Small intestine (tissue), 16 donors: ENCODE measurements at places on chromosomes 3 and 15.

DNA sequence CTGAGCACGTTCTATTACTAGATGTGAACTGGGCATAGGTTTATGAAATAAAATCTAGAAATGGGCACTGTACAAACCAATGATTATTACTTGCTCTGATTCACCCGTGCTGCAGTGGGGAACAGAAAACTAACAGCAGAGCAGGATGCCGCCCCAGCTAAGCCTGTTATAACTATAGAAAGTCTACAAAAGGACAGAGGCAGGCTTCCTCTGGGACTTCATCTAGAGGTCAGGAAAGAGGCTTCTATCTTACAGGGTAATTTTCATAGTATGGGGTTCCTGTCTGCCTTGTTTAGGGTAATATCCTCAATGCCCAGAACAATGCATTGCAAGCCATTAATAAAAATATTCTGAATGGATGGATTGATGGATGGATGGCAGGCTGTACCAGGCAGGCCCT is 177.0 kb upstream of the TBL1XR1 start:
- no peak for DNase-seq

DNA sequence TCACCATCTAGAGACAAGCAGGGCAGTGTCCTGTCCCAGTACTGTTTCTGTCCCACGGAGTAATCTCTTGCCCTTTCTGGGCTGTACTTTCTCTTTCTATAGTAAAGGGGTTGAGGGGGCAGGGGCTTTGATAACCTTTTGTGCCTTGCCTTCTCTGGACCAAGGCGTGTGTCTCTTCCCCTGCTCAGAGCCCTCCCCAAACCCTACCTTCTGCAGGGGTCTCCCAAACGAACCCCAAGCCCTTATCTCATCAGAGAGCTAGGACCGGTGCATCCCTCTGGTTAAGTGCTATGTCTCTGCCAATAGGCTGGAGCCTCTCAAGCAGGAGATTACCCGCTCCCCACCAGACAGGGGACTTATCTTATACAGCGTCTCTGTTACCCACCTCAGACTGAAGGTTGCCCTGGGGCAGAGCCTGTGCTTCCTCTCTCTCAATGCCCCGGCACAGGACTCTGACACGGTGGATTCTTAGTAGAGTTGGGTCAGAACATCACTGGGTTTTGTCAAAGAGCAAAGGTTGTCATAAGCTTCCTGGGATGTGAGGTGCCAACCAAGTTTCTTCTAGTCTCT is 2.9 kb downstream of the PLEKHO2 start:
- DNase-seq: no peak

- DNase-seq: no peak
These were observed 53.4 kb downstream of the DENND4A start for GRCh38 chr15:65738649-65739048.

DNA sequence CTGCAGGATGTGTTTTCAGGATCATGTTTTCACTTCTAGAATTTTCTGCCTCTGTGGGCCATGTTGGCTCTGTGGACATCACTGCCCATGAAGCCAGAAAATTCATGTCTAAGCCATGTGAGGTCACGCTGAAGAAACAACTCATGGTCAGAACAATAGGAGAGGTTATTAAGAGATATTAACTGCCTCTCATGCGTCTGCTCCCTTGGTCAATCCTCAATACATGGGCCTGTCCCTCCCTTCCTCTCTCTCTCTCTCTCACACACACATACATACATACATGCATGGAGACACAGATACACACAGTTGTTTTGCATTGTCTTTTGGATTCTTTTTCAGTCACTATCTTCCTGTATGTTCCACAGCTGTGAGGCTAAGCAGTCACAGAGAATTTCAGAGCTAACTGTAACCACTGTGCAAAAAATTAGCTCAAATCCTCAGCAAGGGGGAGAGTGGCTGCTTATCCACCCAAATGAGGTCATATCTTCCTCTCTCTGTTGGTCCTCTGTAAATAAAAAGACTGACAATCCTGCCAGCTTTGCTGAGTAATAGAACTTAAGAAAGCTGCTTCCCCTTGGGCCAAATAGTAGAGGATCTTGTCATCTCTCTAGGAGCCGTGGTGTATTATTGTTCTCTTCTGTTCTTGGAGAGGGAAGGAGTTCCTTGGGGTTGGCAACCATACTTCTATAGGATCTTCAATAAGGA is 45.6 kb downstream of the LRTM1 start:
- no peak for DNase-seq

GRCh38 chr3:152301745-152302181 is 33.0 kb downstream of the MBNL1 start:
- no peak for DNase-seq

DNA sequence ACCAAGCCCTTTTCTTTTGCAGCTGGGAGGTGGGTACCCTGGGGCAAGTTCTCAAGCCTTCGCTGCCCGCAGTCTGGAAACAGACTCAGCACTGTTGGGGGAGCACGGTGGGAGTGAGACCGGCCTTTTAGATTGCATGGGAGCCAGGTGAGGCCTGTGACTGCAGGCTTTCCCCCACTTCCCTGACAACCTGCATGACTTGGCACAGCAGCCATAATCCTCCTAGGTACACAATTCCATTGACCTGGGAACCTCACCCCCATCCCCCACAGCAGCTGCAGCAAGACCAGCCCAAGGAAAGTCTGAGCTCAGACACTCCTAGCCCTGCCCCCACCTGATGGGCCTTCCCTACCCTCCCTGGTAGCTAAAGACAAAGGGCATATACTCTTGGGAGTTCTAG is 52.2 kb upstream of the CCDC80 start:
- no peak for DNase-seq

- DNase-seq: no peak
These were observed 809 bp downstream of the CRTAP start for GRCh38 chr3:33114622-33115023.

- no peak for DNase-seq
These were observed 24.7 kb upstream of the OR5K4 start for GRCh38 chr3:98328933-98329332.

DNA sequence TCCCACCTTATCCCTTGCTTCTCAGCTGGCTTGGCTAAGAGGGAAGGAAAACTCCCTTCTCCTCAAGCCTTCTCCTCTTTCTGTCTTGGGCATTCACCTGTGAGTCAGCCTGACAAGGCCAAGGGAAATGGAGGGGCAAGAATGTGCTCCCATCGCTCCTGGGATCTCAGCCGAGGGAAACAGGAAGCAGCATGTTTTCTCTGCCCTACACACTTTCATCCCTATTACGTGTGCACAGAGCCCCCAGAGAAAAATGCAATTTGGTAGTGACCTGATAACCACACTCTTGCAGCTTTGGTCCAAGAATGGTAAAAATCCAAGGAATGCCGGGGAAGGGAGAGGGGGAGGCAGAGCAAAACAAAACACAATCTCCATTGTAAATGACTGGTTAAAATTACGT is 32.9 kb upstream of the MTMR10 start:
- peak; percentile 40 for DNase-seq
